ENCODE measurements at places on chromosomes 2 and 18. TPM values are rescaled to one million over a fixed set of nuclear protein-coding genes. Genes with fewer than 3 reads are reported as not detected.
A peak's percentile ranks its signal among the peaks of the same experiment; 100 is the strongest.

DNA sequence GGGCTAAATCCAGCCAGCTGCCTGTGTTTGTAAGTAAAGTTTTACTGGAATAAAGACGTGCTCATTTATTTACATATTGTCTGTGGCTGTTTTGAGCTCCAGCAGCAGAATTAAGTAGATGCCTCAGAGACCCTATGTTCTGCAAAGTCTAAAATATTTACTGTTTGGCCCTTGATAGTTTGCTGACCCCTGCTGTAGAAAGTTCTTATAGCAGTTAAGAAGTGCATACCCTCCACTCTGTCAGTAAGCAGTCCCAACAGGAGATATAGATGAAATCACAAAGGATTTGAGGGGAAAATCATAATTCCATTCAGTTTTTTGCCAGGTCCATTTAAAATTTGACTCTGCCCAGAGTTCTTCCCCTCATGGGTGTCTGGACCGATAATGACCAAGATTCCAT is 50.1 kb upstream of the ITM2C start:
- no peak for DNase-seq

The ZC3H6 gene
- total RNA-seq: 10.3 TPM

DNA sequence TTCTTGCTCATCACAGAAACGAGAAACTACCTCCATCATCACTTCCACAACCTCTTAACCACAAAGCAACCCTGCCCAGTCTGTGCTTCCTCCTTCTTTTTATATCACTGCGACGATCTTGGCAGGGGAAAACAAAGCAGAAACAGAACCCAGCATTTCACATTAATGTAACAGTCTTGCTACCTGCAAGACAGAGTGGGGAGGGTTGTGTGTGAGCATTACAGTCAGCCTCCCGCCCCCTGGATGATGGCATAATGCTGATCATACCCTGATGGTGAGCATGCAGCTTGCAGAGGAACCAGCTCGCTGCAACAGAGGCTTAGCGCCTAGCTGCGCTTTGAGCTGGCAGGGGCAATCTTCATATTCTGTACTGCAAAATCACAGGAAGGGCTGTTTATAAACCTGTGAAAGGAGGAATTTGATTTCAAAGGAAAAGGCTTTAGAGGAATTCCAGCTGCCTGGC is 376.1 kb downstream of the IRS1 start:
- DNase-seq: no peak

The IL36RN gene
- 73.9 TPM for total RNA-seq

The ATP8B1 gene
- 21.5 TPM for total RNA-seq

The KHK gene
- 2.8 TPM for total RNA-seq

DNA sequence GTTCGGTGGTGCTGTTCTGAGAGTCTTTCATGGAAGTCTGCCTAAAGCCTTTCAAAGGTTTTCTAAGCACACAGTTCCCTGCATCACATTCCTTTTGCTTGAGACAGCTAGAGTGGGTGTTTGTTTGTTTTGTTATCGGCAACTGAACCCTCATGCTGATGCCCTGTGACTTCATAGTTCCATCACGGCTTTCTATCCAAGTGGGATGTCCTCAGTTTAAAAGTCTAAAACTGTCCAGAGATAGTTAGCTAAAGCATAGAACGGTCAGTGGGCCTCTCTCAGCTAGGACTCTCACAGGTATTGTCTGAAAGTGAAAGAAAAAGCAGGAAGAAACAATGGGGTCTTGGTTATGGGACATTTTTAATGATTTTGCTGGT is 337.3 kb downstream of the OSR1 start:
- DNase-seq: no peak

The TBR1 gene
- total RNA-seq: not detected

DNA sequence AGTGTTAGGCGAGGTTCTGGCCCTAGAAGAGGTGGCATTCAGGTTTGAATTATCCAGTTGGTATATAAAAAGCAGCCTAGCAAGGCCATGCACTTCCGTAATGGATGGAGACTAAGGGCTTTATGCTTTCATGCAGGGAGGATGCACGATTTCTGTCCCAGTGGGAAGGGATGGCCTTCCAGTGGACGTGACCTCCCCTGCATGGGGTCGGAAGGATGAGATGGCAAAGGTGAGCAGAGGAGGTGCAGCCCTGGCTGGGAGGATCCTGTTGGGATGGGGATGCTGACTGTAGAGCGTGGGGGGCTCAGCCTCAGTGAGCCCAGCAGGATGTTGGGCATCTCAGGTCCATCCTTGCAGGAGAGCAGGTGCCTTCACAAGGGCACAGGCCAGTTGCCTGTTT is 4.8 kb downstream of the ASB18 start:
- DNase-seq: no peak

DNA sequence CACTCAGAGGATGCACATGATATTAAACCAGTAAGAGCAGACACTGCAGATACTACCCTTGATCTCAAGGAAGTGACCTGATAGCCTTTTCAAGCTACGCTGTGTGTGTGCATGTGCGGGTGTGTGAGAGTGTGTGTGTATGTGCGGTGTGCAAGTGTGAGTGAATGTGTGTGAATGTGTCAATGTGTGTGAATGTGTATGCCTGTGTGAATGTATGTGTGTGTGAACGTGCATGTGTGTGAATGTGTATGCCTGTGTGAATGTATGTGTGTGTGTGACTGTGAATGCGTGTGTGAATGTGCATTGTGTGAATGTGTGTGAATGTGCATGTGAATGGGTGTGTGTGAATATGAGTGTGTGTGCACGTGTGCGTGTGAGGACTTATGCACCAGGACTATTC is 53.8 kb downstream of the KCNG2 start:
- no peak for DNase-seq

The CABYR gene
- total RNA-seq: 3.6 TPM

GRCh38 chr18:50647237-50647636 is 87.3 kb downstream of the MAPK4 start:
- no peak for DNase-seq

- no peak for DNase-seq
Observed at GRCh38 chr2:174022431-174022830, 57.3 kb upstream of the SP3 start.

DNA sequence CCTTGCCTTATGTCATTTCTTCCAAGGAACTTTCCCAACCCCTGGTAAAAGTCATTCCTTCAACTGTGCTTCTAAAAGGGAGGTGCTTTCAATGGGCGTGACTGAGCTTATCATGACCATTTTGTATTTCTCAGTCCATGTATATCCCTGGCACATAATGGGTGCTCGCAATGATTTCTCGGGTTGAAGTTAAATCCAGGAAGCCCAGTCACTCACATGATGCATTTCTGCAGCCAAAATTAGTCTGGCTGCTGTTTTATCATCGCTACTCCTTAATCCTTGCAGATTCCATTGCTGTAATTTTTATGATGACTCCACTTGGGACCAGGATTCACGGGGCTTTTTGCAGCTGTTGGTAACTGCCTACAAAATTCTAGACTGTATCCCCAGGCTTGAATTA is 25.9 kb upstream of the RFX8 start:
- DNase-seq: no peak

The C1QL2 gene
- not detected for total RNA-seq

DNA sequence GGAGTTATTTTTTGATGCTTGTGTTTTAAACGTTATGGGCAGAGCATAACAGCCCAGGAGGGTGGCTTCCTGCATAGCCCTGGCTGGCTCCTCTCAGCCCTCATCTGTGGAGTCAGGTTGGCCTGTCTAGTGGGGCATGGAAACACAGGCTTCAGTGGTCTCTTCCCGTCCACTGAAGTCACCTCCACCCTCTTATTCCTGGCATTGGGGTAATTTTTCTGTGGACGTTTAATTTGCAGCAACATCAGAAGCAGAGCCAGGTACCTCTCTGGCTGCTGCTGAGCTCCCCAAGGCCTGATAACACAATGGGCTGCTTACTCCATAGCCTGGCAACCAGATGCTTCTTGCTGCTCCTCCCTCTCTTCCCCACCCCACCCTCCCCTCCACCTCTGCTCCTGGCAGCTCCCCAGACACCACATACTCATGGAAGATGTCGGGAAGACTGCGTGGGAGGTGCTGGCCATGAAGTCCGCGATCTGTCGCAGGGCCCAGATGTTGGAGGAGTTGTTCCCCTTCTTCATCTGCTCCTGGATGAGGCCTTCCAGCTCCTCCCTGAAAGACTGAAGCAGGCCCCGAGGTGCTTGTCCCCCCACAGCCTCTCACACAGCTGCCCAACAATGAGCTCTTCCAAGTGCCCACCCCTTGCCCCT is 64.0 kb downstream of the ADD2 start:
- no peak for DNase-seq

DNA sequence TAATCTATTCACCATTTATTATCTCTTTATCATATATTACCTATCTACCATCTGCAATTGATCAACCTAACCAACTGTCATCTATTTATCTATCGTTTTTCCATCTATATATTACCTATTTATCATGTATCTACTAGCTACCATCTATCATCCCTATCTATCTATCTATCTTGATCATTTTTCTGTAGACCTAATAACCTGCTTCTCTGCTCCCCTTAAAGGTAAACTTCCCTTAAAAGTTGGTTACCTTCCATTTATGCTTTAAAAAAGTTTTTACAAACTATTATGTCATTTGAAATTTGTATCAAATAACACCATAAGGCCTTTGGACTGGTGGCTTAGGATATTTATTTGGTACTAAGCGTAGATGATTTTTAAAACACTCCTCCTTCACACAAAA is 47.2 kb downstream of the TMEM18 start:
- DNase-seq: no peak

GRCh38 chr18:9506046-9506792 is 30.9 kb downstream of the RALBP1 start:
- DNase-seq: no peak

DNA sequence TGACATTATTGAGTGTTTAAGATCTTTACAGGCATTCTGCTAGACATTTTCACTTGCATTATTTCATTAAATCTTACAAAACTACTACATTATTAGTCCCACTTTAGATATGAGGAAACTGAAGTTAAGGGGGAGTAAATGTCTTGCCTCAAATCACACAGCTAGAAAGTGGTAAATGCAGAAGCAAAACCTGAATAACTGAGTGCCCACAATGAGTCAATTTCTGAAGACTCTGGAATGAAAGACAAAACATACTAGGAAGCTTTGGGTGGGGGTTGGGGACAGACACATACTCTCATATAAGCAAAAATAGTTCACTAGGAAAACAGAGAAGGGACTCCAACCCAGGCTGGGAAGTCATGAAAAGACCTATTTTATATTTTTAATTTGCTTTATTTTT is 214.4 kb upstream of the LRATD1 start:
- DNase-seq: no peak

DNA sequence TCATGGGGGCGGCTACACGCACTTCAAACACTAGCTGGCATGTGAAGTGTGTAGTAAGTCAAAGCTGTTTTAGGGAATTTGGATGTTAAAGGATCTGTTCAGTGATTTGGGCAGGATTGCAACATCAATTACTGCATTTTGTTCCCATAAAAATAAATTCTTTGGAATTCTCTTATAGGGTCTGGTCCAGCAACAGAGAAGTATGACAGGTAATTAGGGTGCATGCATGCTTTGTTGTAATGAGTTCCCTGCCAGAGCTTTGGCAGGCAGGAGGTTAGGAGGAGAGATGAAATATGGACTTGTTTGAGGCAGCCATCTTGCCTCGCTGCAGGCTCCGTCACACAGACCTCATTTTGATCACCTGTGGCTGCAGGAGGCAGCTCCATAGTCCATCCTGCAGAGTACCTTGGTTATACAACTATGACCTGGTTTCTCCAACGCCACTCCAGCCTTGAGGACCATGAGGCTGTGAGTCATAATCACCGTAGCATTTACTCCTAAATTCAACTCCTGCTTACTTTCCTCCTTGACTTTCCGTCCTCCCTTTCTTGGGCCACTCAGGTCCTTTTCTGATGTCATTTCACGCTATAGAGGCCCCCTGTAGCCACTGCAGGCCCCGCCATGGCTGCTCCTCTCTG is 26.5 kb upstream of the EML4 start:
- DNase-seq: no peak

DNA sequence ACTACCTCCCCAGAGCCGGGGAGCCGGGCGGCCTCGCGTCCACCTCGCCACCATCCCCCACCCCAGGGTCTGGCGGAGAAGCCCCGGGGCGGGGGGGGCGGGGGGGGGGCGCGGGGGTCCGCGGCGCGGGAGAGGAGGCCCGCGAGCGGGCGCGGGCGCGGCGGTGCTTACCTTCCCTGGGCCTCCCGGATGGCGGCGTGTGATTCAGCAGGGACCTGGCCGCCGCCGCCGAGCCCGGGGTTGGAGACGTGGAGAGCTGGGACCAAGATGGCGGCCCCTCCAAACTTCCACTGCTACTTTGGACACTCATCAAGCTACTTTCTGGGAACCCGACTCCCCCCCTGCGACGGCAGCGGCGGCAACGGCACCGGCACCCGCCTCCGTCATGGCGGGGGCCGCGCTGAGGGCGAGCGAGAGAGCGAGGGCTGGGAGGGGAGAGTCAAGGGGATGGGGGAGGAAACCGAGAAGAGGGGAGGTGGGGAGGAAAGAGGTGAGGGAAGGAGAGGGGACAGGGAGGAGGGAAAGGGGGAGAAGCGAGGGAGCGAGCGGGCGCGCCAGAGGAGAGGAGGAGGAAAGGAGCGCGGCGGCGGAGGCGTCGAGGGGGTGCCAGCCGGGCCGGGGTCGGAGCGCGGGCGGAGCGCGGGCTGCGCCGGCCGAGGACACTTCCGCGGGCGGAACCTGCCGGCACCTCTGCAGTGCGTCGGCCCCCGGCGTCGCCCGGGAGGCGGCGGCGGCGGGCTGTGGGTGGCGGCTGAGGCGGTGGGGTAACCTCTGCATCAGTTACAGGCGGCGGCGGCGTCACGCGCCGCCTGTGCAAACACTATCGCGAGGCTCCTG is at the start of gene TLK1:
Gene TLK1, minus strand, starts transcription at position 775 of the 837 bp plus-strand sequence. Its CDS starts 465 bp downstream, at position 310.
- peak; percentile 83 for DNase-seq

DNA sequence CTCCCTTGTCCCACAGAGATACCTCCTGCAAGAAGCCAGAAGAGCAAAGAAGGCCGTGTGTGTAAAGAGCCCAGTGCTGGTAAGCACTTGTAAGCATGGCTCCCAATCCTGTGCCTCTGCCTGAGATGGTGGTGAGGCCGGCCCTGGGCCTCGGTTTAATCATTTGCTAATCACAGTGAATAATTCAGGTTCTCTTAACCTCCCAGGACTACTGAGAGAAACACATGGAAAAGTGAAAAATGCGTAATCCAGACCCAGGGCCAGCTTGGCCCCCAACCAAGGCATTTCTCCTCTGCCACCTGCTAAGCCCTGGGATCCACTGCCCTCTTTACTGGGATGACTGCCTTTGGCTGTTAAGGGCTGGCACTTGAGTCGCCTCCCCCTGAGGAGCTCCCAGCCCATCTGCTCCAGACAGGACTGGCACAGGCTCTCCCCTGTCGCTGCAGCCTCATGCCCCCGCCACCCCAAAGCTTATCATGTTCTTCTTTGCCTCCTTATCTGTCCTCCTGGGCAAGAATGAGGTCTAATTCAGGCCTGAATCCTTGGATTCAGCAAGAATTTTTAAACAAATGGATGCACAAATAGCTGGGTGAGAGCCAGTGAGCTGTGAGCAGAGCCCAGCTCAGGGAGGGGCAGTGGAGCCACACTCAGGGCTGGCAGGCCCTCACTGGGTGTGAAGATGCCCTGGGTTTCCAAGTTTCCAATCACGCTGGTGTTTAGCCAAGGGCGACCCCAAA is 193.9 kb upstream of the HS6ST1 start:
- DNase-seq: no peak

GRCh38 chr2:15965564-15966019 is 25.2 kb downstream of the MYCN start:
- DNase-seq: no peak

The HTR2B gene
- not detected for total RNA-seq

GRCh38 chr2:170869036-170869435 is 52.3 kb downstream of the GAD1 start:
- no peak for DNase-seq

The LRP2 gene
- total RNA-seq: 0.23 TPM

- DNase-seq: no peak
Observed at GRCh38 chr2:521853-522530, 155.2 kb downstream of the TMEM18 start.
